ENCODE measurements at places on chromosomes 7 and 10.

- DNase-seq, result no peak
Measured at GRCh38 chr10:50883629-50884028, 1.8 kb downstream of the A1CF start.

- DNase-seq, result no peak
Measured at GRCh38 chr7:126685018-126685573, 567.6 kb downstream of the GRM8 start.

- no peak for DNase-seq
Measured at GRCh38 chr10:66931340-66931948, 5.6 kb downstream of the LRRTM3 start.

- no peak for DNase-seq
Measured at GRCh38 chr7:134546955-134547354, 2.0 kb upstream of the AKR1B15 start.

GRCh38 chr10:97081621-97082235 is 104.0 kb downstream of the SLIT1 start:
- DNase-seq, result peak; percentile 55

- DNase-seq, result no peak
Measured at GRCh38 chr10:84541289-84541637, 212.9 kb downstream of the CCSER2 start.

GRCh38 chr7:1248916-1249581 is 16.4 kb downstream of the UNCX start:
- no peak for DNase-seq

- no peak for DNase-seq
Measured at GRCh38 chr10:112000466-112000865, 183.1 kb downstream of the GPAM start.

GRCh38 chr10:3213208-3213607 is 40.6 kb upstream of the PITRM1 start:
- no peak for DNase-seq

DNA sequence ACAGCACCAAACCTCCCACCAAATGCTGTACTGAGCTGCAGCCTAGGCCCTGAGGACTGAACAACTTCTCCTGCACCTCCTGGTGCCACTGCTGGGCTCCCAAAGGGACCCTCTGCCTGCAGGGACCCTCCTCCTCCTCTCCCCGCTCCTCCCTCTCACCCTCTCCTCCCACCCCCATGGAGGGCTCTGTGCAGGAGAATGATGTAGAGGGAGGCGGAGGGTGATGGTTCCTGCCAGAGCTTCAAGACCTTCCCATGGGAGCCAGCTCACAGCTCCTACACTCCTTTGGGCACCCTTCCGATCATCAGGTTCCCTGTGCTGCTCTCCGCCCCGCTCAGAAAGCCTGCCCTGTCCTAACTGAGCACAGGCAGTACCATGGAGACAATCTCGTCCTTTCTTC is 97.7 kb downstream of the PRKAG2 start:
- DNase-seq, result no peak

DNA sequence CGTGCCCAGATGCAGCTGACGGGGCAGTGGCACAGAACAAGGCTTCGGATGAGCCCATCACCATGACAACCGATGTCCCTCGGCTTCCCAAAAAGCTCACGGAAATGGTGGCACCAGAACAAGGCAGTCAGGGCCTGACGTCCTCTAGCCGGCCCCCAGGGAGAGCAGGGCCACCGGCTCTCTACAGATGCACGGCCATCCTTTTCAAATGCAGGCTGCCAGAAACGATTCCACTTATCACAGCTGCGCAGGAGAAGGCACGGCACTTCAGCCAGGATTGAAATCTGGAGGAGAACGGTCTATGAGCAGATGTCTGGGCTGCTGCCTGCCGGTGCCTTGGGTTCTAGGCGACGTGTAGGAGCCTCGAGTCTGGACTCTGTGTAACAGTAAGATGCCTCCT is 223.8 kb downstream of the ZMYND11 start:
- no peak for DNase-seq

GRCh38 chr7:150845421-150845861 is 6.9 kb upstream of the AOC1 start:
- DNase-seq, result no peak

- no peak for DNase-seq
Measured at GRCh38 chr7:22989643-22990587, 24.0 kb downstream of the HYCC1 start.

DNA sequence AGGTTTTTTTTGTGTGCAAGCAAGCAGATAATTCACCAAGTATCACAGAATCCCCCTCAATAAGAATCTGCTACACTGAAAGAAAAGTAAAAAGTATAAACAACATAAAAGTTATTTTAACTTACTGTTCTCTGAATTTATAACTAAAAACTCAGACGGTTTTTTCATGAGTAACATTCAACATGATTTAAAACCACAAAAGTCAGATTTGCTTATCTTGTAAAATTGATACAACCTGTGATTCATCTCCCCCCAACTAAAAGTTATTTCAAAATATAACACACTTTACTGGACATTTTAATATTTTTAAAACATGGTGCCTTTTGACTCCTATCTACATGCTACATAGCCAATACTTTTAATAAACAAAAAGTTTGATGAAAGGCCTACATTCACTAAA is 32.8 kb downstream of the TSPAN12 start:
- DNase-seq, result no peak

- DNase-seq, result no peak
Measured at GRCh38 chr7:48414011-48414732, 242.9 kb downstream of the ABCA13 start.

DNA sequence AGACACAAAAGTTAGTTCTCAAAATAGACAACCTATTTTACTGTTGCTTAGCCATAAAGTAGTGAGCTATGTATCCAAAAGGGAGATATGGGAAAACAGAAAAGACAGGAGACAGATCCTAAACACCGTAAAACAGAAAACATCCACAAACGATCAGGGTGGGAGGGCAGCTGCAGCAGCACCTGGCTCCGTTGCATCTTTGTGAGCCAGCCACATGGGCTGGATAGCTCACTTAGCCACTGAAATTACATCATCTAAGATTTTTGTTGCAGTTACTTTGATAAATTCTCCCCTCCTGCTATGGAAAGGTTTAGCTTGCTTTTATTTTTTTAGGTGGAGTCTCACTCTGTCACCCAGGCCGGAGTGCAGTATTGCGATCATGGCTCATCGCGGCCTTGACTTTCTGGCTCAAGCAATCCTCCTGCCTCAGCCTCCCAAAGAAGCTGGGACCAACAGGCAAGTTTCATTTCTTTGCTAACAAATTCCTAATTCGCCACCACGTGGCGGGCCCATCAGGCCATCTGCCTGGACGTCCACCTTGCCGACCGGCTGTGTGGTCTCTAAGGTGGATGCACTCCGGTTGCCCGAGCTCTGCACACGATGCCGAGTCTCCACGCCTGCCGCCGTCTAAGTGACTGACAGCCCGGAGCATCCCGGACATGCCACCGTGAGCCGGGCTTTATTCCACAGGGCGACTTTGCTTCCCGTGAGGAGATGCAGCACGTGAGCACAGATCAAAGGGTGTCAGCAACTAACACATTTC is 159.8 kb downstream of the DIP2C start:
- DNase-seq, result no peak

- DNase-seq, result no peak
Measured at GRCh38 chr7:65459438-65459837, 85.8 kb downstream of the ZNF92 start.

- no peak for DNase-seq
Measured at GRCh38 chr10:126006906-126007305, 110.5 kb downstream of the FANK1 start.

DNA sequence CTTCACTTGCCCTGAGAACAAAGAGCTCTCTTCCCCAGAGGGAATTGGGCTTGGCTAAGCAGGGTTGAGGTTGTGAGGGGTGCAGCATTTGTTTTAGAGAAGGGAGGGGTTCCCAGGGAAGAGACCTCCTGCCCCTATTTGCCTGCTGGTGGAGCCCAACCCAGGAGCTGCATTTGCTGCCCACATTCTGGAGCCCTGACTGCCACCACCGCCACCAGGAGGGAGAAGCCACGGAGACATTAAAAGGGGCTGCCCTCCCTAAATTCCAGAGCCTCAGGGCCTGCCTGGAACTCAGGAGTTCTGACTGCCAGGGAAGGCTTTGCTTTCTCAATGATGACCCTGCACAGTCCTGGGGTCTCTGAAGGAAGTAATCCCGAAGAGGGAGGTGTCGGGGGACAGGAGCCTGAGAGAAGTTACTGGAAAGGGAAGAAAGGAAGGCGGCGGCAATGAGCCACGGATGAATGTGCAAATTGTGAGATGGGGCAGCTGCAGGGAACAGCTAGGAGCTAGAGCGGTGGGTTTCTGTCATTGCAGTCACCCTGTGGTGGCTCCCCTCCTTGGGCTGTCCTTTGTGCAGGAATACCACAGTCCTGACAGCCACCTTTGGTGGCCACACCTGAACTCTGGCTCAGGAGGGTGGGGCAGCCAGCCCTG is 51.3 kb downstream of the NEURL1 start:
- no peak for DNase-seq

DNA sequence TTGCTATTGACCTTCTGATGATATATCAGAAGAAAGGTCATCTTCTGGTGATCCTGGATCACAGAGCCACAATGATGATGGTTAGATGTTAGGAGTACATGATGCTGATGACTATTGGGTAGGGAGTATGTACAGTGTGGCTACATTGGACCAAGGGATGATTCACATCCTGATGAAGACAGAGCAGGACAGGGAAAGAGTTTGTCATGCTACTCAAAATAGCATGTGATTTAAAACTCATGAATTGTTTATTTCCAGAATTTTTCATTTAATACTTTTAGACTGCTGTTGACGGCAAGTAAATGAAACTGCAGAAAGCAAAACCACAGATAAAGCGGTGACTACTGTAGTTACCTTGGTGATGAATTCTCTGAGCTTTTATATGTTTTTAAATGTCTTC is 397.3 kb downstream of the PPP1R3A start:
- no peak for DNase-seq

DNA sequence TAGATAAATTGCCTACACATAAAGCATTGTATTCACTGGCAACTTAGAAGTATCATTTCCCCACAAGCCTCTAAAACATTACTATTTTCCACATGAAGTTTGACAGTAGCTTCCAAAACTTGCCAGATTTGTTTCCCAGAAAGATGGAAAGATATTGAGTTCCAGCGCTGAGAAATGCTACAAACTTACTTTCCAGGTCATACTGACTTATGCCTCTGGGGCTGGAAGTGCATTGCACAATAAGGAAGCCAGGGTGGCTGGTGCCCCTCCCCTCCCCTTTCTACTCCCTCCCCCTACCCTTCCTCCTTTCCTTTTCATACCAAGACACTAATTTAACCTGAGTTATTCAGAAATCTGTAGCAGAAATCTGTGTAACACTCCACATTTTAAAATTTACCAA is 212.6 kb downstream of the WDR37 start:
- DNase-seq, result no peak

GRCh38 chr7:47153576-47153975 is 428.3 kb downstream of the TNS3 start:
- DNase-seq, result no peak

- no peak for DNase-seq
Measured at GRCh38 chr7:35700333-35700732, 5.4 kb upstream of the HERPUD2 start.

GRCh38 chr10:123269017-123269552 is 114.9 kb downstream of the BUB3 start:
- no peak for DNase-seq

DNA sequence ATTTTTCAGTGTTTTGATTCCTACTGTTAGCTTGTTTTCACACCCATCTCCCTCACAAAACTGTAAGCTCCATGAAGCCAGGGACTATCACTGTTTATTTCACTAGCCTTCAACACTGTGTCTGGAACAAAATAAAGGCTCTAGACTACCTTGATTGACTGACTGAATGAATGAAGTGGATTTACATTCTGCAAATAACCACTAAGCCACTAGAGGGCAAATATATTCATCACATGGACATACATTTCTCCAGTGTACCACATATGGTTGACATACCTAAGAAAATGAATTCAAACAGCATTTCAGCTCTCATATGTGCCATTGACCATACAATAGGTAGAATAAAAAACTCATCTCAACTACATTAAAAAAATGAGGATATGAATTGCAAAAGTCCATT is 185.9 kb downstream of the RAB11FIP2 start:
- DNase-seq, result no peak

- DNase-seq, result no peak
Measured at GRCh38 chr10:78515038-78515872, 481.6 kb downstream of the RPS24 start.

GRCh38 chr7:43612599-43613589 is 30.0 kb downstream of the STK17A start:
- no peak for DNase-seq

- DNase-seq, result no peak
Measured at GRCh38 chr7:89813081-89813480, 341.2 kb upstream of the STEAP1 start.

- DNase-seq, result no peak
Measured at GRCh38 chr7:124171068-124171467, 138.2 kb upstream of the TMEM229A start.

- DNase-seq, result peak; percentile 26
Measured at GRCh38 chr7:30445770-30446169, 32.8 kb downstream of the NOD1 start.
